ENCODE measurements at places on chromosomes 6 and 20. TPM values are rescaled to one million over a fixed set of nuclear protein-coding genes. Genes with fewer than 3 reads are reported as not detected.
A peak's percentile ranks its signal among the peaks of the same experiment; 100 is the strongest.

DNA sequence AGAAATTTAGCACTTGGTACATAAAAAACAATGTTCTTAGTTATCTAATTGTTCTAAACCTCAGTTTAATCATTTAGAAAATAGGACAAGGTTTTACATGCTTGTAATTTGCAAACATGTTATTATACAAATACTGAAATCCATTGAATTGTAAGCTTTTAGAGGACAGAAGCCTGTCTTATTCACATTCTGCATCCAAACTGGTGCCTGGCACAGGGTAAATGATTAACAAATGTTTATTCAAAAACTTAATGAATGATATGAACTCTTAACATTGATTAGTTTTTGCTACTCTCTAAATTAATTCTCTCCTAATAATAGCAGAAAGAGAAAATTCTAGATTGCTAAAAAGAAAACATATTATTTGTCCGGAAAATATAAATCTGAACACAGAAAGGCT is 58.4 kb upstream of the MCM9 start:
- DNase-seq, result no peak

DNA sequence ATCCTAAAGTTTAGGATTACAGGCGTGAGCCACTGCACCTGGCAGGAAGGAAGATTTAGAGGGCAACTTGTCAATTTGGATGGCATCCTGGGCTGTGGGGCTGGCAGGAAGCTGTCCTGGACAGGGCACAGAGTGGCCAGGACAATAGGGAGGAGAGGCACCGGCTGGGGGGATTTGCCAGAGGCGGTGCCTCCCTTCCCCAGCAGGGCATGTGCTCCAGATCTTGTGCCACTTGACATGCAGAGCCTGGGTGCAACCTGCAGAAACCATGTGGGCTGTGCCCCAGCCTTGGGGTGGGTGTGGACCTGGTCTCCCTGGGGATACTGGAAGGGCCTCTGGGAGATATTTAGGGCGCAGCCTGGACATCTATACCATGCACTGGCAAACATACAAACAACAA is 58.6 kb upstream of the EEF1A1 start:
- DNase-seq, result no peak

DNA sequence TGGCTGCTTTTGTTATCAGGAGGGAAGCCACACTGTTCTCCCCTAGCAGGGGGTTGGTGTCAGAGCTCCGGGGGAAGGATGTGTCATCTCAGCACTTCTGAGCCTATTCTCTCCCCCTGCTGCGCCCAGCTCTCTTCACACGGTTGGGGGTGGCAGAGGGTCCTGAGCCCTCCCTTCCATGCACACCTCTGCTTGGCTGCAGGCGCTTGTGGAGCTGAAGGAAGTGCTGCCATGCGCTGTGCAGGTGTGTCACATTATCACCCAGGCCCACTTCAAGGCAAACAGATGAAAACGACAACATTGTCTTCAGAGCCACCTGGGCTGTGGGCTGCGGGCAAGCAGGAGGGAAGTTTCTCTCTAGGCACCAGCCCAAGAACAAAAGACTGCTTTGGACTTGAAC is 263.4 kb downstream of the BMP7 start:
- no peak for DNase-seq

DNA sequence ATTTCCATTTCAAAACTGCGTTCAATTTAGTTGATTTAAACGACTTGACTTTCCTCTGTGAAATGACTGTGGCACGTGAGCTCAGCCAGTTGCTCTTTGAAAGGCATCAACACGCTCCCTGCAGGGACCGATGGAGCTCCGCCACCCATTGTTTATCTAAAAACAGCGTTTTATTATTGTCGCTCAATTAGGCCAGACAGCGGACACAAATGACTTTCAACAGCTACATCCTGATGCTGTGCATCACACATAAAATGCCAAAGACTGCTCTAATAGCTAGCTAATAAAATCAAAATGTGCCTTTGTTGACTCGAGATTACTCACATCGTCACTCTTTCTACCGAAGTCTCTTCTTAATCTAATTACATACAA is 332.5 kb downstream of the CD83 start:
- DNase-seq, result no peak

GRCh38 chr6:107816818-107817217 is 7.3 kb downstream of the SCML4 start:
- no peak for DNase-seq

DNA sequence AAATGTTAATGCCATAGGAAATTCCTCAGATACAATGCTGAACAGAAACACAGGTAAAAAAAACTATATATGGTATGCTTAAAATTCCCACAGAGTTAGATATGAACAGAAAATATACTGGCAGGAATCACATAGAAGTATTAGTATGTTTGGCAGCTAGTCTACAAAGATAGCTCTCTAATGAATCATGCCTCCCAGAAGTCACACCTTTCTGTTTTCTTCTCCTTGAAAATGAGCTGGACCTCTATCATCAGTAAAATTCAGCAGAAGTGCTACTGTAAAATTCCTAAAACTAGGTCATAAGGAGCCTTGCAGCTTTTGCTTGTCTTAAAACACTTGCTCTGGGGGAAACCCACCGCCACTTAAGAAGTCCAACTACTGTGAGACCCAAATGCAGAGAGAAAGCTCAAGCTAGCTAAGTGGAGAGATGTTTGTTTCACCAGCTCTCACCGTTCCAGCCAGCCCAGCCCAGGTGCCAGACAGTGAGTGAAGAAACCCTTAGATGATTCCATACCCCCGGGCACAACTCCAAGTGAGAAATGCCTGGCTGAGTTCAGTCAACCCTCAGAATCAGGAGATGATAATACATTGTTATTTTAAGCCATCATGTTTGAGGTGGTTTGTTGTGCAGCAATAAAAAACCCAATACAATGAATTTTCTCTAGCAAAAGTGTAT is 43.0 kb downstream of the TSPYL4 start:
- DNase-seq, result peak; percentile 35

- peak; percentile 73 for DNase-seq
Measured at GRCh38 chr20:45833883-45834796, 541 bp downstream of the SNX21 start.

DNA sequence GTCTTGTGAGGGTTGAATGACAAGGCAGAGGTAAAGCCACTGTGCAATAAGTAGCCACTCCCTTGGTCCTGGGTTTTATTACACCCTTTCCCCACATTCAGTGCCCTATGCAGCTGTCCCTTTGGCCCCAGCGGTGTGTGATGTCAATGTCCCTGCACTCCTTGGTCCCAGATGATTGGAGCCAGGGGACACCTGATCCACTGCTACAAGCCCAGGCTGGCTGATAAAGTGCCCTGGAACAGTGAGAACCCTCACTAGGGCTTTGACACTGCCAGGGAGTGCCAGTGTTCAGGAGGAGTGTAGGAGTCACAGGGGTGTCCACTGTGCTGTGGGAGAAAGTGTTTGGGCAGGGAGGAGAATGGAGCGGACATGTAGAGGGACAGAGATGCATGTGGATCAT is 30.4 kb downstream of the GABRR1 start:
- peak; percentile 10 for DNase-seq

- no peak for DNase-seq
Measured at GRCh38 chr6:43733471-43734293, 36.3 kb upstream of the VEGFA start.

GRCh38 chr6:136323431-136324112 is 33.9 kb upstream of the BCLAF1 start:
- DNase-seq, result no peak

- no peak for DNase-seq
Measured at GRCh38 chr20:23639490-23639958, 1.8 kb upstream of the CST3 start.

DNA sequence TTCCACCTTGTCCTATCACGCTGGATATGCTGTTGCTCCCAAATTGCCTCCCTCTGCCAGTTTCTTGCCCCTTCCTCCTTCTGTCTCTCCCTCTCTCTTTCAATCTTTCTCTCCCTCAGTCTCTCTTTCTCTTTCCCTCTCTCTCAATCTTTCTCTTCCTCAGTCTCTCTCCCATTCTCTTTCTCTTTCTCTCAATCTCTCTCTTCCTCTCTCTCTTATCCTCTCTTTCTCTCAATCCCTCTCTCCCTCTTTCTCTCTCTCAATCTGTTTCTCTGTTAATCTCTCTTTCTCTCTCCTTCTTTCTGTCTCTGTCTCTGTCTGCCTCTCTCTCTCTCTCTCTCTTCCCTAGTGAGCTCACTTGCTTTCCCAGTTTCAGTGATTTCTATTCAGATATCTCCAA is 245.8 kb downstream of the ESR1 start:
- DNase-seq, result no peak

DNA sequence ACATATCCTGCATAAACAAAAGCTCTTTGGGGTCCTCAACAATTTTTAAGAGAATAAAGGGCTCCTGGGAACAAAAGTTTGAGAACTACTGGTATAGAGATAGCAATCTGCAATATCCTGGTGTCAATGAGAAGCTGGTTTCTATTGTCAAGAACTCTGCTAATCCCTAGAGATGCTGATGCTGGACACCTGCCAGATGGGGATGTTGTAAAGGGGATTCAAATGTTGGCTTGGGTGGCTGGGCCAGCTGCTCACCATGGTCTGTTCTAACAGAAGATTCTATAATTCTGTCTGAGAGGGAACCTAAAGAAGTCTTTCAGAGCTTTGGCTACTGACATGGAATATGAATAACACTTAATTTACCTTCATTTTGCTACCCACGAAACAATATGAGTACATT is 137.8 kb downstream of the BTBD9 start:
- DNase-seq, result no peak

- DNase-seq, result no peak
Measured at GRCh38 chr6:68575765-68576439, 59.2 kb upstream of the ADGRB3 start.

DNA sequence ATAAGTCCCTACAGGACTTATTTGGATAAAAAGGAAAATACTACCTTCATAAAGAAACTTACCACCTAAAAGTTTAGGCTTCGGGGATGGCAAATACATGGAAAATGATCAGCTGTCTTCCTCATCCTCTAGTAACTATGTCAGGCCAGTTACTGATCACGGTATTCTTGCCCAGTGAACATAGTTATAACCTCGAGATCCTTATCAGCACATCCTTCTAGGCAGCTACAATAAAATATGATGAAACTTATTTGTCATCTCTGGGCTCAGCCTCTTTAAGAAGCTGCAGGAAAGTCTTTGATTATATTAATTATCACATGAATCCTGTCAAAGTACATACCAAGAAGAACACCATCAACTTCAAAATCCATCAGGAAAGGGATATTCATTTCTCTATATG is 41.8 kb downstream of the SF3B5 start:
- DNase-seq, result no peak

DNA sequence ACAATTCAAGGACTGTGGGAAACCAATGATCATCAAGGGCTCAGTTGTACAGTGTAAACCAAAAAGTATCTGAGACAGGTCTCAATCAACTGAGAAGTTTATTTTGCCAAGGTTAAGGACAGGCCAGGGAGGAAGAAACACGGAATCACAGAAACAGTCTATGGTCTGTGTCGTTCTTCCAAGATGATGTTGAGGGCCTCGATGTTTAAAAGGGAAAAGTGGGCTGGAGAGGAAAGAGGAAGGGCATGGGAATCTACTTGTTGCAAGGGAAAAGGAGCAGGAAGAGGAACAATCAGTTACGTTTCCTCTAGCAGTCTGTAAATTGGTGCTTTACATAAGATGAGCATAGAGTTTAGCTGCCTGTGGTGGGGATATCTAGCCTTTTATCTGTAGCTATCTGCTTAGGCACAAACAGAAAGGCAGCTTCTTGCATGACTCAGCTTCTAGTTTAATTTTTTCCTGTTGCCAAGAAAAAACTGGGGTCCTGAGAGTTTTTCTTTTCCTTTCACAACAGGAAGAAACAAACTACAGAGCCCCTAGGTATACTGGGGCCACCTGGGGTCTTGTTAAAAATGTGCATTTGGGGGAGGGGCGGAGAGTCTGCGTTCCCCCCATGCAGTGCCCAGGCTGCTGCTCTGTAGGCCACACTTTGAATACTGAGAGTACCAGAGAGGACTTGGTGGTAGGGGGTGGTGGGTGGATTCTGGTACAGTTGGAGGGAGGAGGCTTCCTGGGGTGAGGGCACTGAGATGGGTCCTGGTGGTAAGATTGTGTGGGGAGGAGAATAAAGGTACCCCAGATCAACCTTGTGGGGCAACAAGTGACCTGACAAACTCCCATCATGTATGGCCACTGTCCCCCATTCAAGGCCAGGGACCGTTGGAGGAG is 35.3 kb upstream of the EZR start:
- no peak for DNase-seq

GRCh38 chr20:5222919-5223634 is 93.7 kb downstream of the PROKR2 start:
- peak; percentile 23 for DNase-seq

DNA sequence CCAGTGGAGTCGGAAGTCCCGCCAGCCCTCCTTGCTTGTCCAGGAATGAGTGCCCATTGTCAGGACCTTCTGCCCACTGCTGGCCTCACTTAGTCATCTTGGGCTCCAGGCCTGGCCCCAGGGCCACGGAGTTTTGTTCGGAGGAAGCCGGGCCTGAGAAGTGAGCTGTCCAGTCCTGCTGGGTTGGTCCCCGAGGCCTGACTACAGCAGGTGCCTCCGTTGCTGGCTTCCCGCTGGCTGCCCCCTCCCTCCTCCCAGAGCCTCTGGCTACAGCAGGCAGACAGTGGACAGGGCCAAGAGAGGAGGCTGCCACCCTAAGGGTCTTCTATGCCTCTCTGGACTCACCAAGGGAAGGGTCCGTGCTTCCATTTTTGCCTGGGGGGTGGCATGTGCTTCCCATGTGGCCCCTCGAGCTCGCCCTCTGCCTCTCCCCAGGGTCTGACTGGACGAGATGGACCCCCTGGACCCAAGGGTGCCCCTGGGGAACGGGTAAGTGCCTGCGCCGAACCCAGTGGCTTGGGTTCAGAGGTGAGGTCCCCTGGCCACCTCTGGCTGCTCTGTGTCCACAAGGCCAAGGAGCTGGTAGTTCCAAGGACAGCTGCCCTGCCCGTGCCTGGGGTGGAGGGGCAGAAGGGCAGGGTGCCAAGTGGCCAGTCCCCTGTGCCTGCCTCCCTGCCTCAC is 2.8 kb downstream of the COL9A3 start:
- no peak for DNase-seq

DNA sequence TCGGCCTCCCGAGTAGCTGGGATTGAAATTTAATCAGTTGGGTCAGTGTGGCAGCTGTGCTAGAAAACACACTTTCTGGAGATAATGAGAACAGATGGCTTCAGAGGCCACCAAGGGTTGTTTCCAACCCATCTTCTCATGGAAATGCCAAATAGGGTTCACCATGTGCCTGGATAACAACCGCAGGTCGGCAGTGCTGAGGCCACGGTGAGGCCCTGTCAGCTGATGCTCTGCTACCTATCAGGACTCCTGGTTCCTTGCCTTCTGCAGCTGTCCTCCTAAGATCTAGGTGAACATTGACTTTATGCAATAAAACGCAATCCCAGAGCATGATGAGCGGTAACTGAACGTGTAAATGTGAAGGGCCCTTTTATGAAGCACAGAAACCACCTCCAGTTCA is 139.3 kb upstream of the SNX9 start:
- no peak for DNase-seq

The MOG gene
- total RNA-seq, result not detected

The DNAH8 gene
- total RNA-seq, result 3.6 TPM

Measured in prostate gland (tissue), 2 donors.